ENCODE measurements at places on chromosomes 1 and 21. TPM values are rescaled to one million over a fixed set of nuclear protein-coding genes. Genes with fewer than 3 reads are reported as not detected.

DNA sequence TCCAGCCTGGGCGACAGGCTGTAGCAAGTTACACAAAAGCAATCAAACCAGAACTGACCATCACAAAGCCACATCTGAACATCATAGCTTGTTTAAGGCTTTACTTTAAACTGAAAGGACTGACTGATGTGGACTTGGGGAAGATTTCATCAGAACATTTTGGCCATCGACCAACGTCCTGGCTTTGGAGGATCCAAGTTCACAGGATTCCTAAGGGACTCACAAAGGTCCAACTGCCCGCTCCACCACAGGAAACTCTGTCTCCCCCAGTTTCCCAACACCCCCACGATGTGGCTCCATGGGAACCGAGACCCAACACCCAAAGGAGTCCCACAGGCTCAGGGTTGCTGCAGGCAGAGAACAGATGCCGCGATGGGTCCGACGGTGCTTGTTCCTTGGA is 9.3 kb downstream of the SSU72 start:
- DNase-seq: no peak
- no peaks in the 10 kb centered on the region for H3K27me3 ChIP-seq
- H3K36me3 ChIP-seq: peaks cover 45% of the 10 kb centered on the region
- H3K27ac ChIP-seq: no peak overlapping the region
- H3K4me3 ChIP-seq: no peak overlapping the region

- H3K4me1 ChIP-seq: no peaks in the 10 kb centered on the region
- no peak overlapping the region for H3K27ac ChIP-seq
- H3K4me3 ChIP-seq: no peak overlapping the region
- no peak for DNase-seq
These were observed 37.4 kb downstream of the FCER1A start for GRCh38 chr1:159339536-159339935.

- H3K4me1 ChIP-seq: no peaks in the 10 kb centered on the region
- no peak overlapping the region for H3K27ac ChIP-seq
- H3K4me3 ChIP-seq: no peak overlapping the region
- DNase-seq: no peak
- no peaks in the 10 kb centered on the region for H3K27me3 ChIP-seq
These were observed 117.8 kb downstream of the HHAT start for GRCh38 chr1:210446479-210446878.

DNA sequence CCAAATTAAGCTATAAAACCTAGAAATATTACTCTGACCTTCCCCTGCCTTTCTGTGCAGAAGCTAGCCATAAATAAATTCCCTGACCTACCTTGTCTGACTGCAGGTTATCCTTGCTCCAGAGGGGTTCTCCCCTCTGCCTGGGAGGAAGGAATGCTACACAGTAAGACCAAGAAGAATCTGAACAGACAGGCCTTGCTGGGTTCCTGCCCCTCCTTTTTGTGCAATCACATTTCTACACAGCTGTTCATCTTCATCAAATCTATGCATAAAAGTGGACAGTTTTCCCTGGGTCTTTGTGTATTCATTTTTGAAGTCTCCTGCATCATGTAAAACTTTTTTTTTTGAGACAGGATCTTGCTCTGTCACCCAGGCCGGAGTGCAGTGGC is 50.6 kb downstream of the DNTTIP2 start:
- no peaks in the 10 kb centered on the region for H3K36me3 ChIP-seq
- no peaks in the 10 kb centered on the region for H3K27me3 ChIP-seq
- H3K4me1 ChIP-seq: no peaks in the 10 kb centered on the region
- no peak for DNase-seq
- H3K4me3 ChIP-seq: no peak overlapping the region

GRCh38 chr1:118077331-118078045 is 107.5 kb downstream of the SPAG17 start:
- no peak overlapping the region for H3K27ac ChIP-seq
- H3K27me3 ChIP-seq: no peaks in the 10 kb centered on the region
- H3K4me3 ChIP-seq: no peak overlapping the region
- no peak for DNase-seq
- H3K36me3 ChIP-seq: no peaks in the 10 kb centered on the region

DNA sequence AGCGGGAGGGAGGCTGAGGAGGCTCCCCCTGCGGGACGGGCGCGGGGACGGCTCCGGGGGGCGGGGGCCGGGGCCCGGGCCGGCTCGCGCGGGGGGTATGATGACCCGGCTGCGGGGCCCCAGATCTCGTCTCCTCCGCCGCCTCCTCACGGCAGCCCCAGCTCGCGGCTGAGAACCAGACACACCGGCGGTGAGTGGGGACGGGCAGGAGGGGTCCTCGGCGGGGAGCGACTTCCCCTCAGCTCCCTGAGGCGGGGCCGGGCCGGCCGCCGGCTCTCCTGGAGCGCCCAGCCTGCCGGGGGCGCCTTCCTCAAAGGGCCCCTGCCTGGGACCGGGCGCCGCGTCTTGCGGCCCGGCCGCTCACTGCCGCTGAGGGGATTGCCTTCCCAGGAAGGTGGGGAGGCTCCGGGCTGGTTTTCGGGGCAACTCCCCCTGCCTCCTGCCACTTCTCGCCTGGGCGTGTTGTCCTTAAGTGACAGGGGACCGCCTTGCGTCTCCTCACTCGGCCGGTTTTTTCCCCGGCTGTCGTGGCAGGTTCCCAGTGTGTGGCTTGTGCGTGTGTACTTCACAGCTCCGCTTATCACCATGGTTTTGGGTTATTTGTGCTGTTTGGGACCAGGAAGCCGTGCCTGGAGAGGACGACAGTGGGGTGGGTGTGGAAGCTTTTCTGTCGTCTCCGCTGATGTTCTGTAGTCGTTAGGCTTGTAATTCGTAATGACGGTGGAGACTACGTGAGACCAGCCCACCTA is 800 bp downstream of the HIPK1 start:
- peaks cover 24% of the 10 kb centered on the region for H3K4me1 ChIP-seq
- H3K4me3 ChIP-seq: peak overlapping the region; percentile 84
- no peaks in the 10 kb centered on the region for H3K36me3 ChIP-seq
- H3K27me3 ChIP-seq: no peaks in the 10 kb centered on the region

- H3K36me3 ChIP-seq: no peaks in the 10 kb centered on the region
- peak overlapping the region; percentile 77 for H3K4me3 ChIP-seq
- DNase-seq: no peak
- no peaks in the 10 kb centered on the region for H3K27me3 ChIP-seq
These were observed 1.2 kb downstream of the C2CD4D start for GRCh38 chr1:151838222-151839081.

- no peak for DNase-seq
- no peak overlapping the region for H3K27ac ChIP-seq
- no peak overlapping the region for H3K4me3 ChIP-seq
- no peaks in the 10 kb centered on the region for H3K4me1 ChIP-seq
These were observed 23.9 kb downstream of the RAB3B start for GRCh38 chr1:51966559-51966958.

DNA sequence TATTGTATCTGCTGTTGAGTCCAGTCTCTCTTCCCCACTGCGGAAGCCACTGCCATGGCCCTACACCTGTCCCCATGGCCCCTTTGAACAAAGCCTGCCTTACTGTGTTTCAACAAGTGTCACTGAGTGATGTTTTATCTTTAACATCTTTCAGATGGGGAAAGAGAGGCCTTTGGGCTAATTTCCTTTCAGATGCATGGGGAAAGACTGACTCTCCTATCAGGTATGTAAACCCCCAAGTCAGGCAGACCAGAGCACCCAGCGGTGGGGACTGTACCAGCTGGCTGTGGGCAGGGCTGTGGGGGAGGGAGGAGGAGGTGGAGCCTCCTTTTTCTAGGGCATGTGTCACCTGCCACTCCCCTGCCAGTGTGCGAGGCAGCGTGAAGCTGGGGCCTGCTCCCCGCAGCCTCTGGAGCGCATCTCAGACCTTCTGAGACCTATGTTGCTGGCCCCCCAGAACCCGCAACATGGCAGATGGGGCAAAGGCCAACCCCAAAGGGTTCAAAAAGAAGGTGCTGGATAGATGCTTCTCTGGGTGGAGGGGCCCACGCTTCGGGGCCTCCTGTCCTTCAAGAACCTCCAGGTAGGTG is at the start of gene PLA2G2F:
Gene PLA2G2F (plus strand): TSS at position 363 of the 590 bp plus-strand sequence. CDS start 105 bp downstream, at position 468.
- H3K36me3 ChIP-seq: no peaks in the 10 kb centered on the region
- H3K4me3 ChIP-seq: no peak within 1 kb of the TSS
- DNase-seq: no peak
- no peaks in the 10 kb centered on the region for H3K4me1 ChIP-seq

GRCh38 chr21:26522704-26523103 is 50.4 kb downstream of the CYYR1 start:
- H3K27ac ChIP-seq: no peak overlapping the region
- no peaks in the 10 kb centered on the region for H3K4me1 ChIP-seq
- no peaks in the 10 kb centered on the region for H3K36me3 ChIP-seq
- DNase-seq: no peak
- H3K27me3 ChIP-seq: no peaks in the 10 kb centered on the region

GRCh38 chr1:96579636-96580035 is 141.9 kb upstream of the PTBP2 start:
- no peaks in the 10 kb centered on the region for H3K36me3 ChIP-seq
- no peak for DNase-seq
- no peaks in the 10 kb centered on the region for H3K4me1 ChIP-seq
- H3K4me3 ChIP-seq: no peak overlapping the region
- no peaks in the 10 kb centered on the region for H3K27me3 ChIP-seq
- no peak overlapping the region for H3K27ac ChIP-seq

DNA sequence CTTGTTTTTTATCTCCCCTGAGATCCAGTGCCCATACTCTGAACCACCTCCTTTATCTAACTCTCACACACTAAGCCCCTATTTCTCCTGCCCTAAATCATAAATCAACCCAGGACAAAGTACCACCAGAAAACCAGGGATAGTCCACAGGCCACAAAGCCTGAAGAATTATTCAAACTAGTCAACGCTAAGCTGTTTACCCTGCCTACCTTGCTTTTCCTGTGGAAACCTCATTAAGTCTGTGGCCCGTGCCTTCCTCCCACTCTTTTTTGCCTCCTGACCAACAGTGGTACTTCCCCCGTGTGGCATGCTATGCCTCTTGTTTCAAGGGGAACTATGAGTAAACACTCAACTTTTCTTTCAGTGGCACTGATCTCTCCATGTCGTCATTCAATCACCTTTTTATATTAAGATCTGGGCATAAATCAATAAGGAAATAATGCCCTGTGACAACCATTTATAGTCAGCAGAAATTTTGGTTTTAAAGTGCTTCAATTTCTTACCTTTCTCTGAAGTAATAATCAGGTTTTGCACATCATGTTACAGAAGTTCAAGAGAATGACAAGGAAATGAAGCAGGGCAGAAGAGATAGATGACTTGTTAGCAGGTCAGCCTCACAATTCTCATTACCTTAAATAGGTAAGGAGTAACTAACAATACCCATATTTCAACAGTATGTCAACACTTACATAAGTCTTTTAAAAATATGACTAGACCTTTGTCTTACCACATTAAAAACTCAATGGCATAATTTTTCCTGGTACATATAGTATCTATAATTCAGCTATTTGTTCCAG is 32.1 kb downstream of the EYA3 start:
- no peak overlapping the region for H3K4me3 ChIP-seq
- no peaks in the 10 kb centered on the region for H3K27me3 ChIP-seq
- no peak for DNase-seq
- no peak overlapping the region for H3K27ac ChIP-seq

DNA sequence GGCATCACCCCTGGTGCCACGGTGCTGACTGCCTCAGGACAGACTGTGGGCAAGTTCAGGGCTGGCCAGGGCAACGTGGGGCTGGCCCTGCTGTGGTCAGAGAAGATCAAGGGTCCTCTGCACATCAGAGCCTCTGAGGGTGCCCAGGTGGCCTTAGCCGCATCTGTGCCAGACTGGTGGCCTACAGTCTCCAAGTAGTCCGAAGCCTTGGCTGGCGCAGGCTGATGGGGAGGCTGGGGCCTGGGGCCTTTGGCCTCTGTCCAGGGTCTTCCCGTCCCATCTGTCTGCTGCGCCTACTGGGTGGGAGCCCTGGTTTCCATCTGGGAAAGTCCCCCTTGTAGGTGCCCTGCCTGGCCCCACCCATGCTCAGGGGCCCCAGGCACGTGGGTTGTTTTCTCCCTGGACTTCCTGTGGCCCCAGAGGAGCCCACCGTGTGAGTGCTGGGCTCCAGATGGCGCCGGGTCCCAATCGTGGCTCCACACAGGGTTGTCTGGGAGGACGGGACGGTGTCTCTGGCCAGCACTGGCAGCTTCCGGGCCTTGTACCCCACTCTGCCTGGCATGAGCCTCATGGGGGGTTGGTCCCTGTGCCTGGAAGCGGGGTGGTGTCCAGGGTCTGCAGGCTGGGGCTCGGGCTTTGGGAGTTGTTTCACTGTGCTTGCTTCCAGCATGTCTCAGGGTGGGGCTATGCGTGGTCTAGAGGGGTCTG is 9.9 kb downstream of the IBA57 start:
- H3K4me3 ChIP-seq: no peak overlapping the region
- H3K27me3 ChIP-seq: no peaks in the 10 kb centered on the region
- no peak overlapping the region for H3K27ac ChIP-seq
- H3K36me3 ChIP-seq: peaks cover 10% of the 10 kb centered on the region
- H3K4me1 ChIP-seq: no peaks in the 10 kb centered on the region
- DNase-seq: no peak

GRCh38 chr1:51234721-51235425 is 1.2 kb upstream of the RNF11 start:
- no peaks in the 10 kb centered on the region for H3K36me3 ChIP-seq
- H3K27me3 ChIP-seq: no peaks in the 10 kb centered on the region
- DNase-seq: peak; percentile 47
- H3K27ac ChIP-seq: peak overlapping the region; percentile 98
- peak overlapping the region; percentile 98 for H3K4me3 ChIP-seq

FLG gene
- total RNA-seq: 3.5 TPM

FCAMR gene
- total RNA-seq: not detected

DPT gene
- total RNA-seq: 60.7 TPM

All from thoracic aorta (tissue), 2 donors.